ENCODE measurements at places on chromosomes 2 and 18. TPM values are rescaled to one million over a fixed set of nuclear protein-coding genes. Genes with fewer than 3 reads are reported as not detected.

DNA sequence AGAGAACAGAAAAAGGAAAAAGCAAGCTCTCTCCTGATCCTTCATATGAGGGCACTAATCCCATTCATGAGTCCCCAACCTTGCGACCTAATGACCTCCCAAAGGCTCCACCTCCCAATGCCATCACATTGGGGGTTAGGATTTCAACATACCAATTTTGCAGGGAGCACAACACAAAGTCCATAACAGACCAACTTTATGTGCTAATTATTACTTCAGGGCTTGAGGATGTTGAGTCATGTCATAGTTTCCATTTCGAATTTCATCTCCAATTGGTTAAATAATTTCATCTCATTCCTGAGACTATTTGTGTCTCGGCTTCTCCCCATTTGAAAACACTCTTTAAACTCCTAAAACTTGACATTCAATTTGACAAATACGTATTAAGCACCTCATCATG, 69.9 kb upstream of the KLF7 start:
- no peak for DNase-seq

- DNase-seq = no peak
Observed at GRCh38 chr18:45102863-45103262, 422.2 kb downstream of the SETBP1 start.

GRCh38 chr2:65326276-65326675, 98.6 kb downstream of the ACTR2 start:
- no peak for DNase-seq

GRCh38 chr2:71174207-71174606, 43.8 kb downstream of the MPHOSPH10 start:
- DNase-seq = no peak

IL36G gene
- total RNA-seq = not detected

All from HT1080 (cell line).